AG04449 (cell line): ENCODE measurements at places on chromosomes 11 and 22.

DNA sequence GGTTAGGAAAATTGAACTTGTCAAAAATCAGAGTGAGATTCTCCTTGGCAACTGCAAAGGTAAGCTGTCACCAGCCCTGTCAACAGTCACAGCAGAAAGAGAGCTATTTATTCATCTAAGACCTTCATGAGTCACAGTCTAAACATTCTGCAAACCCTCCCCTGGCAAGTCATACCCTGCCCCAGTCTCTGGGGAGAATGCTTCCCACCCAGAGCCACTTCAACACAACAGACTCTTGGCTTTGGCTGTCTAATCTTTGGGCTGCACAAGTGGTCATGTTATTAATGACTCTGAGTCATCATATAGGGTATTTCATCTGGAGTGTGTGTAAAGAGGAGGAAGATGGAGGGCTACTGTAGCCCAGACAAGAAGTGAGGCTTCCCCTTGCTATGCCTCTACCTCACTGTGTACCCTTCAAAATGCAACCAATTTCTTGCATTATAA lies 153.4 kb downstream of the CCDC34 start:
- peak; percentile 78 for DNase-seq

- no peak for DNase-seq
Measured at GRCh38 chr11:11533751-11534150, 88.1 kb downstream of the GALNT18 start.

GRCh38 chr22:50524676-50525103 lies 708 bp downstream of the SCO2 start:
- DNase-seq, result no peak

DNA sequence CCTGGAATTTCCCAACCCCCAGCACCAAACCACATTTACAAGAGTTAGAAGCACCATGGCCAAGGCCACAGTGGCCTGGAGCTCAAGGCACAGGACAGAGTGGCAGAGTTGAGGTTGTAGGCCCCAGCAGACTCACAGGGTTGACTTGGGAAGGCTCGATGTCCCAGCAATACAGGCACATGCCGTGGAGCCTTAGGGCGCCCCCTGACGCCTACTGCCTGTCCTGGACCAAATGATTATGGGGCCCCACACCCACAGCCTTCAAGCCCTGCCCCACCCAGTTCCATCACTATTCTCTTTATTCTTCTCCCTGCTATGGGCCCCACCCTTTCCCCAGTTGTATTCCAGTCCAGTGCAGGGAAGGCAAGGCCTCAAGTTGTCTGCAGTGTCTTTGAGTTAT lies at the start of gene CCDC179:
Gene CCDC179 (minus strand): TSS at position 234 of the 400 bp plus-strand sequence. CDS start 53 bp downstream, at position 181.
- DNase-seq, result no peak

- DNase-seq, result no peak
Measured at GRCh38 chr11:2531277-2531986, 86.6 kb downstream of the KCNQ1 start.

- no peak for DNase-seq
Measured at GRCh38 chr11:115334932-115335788, 169.1 kb downstream of the CADM1 start.
